ENCODE measurements at places on chromosomes 7 and 10.

DNA sequence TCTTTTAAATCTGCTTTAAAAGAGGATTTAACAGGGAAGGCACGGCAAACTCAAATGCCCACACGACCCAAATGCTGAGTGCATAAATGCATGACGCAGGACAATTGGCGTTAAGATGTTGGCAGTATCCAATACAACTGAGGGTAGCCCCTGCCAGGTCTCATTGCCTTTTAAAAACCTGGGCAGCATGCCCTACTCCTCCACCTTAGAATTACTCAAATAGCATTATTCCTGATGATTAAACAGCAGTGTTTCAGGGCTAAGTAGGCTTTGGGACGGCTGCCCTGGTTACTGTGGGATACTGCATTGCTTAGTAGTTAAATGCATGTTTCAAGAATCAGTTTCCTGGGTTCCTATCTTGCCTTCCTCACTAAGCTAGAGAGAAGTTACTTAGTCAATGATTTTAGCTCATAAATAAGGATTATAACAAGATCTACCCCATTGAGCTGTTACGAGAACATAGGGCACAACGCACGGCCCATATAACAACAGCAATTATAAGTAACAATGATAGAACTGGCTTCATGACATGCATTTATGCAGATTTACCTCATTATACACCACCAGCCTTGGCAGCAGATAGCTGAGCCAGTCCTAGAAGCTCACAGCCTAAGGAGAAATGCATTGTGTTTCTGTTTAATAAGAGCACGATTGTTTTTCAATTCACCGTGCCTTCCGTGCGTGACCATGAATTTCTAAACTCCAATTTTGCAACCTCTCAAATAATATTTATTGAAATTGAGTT, 7.9 kb downstream of the TUBAL3 start:
- DNase-seq, result no peak

- DNase-seq, result no peak
Measured at GRCh38 chr7:116365797-116366196, 133.7 kb upstream of the CAV2 start.

GRCh38 chr10:78821052-78821451, 247.7 kb upstream of the ZMIZ1 start:
- DNase-seq, result no peak

GRCh38 chr7:72476608-72477305, 64.6 kb upstream of the CALN1 start:
- no peak for DNase-seq

DNA sequence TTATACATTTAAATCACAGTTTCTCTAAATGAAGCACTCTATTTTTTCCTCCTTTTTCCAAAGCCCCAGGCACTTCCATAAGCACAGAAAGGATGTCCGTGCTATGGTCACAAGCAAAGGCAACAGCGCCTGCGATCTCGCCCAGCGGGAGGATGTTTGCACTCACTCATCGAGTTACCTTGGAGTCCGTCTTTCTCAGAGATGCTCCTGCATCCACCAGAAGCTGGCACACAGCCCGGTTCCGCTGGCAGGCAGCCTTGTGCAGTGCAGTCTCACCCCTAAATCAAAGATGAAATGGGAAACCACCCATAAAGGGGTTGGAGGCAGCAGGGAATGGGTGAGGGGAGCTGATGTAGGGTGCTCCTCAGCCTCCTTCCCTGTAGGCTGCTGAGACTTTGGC, 51.9 kb upstream of the PTN start:
- no peak for DNase-seq

DNA sequence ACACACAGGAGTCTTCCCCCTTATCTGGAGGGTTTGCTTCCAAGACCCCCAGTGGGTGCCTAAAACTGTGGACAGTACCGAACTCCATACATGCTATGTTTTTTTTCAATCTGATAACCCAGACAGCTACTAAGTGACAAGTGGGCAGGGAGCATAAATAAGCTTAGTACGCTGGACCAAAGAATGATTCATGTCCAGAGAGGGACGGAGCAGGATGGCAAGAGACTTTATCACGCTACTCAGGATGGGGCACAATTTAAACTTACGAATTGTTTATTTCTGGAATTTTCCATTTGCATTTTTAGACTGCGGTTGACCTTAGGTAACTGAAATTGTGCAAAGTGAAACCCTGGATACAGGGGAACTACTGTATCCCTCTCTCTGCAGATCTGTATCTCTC, 410.0 kb upstream of the MKI67 start:
- no peak for DNase-seq

GRCh38 chr10:114304571-114305421, 65.7 kb downstream of the VWA2 start:
- peak; percentile 71 for DNase-seq

GRCh38 chr7:118152149-118152548, 31.8 kb upstream of the LSM8 start:
- DNase-seq, result no peak

DNA sequence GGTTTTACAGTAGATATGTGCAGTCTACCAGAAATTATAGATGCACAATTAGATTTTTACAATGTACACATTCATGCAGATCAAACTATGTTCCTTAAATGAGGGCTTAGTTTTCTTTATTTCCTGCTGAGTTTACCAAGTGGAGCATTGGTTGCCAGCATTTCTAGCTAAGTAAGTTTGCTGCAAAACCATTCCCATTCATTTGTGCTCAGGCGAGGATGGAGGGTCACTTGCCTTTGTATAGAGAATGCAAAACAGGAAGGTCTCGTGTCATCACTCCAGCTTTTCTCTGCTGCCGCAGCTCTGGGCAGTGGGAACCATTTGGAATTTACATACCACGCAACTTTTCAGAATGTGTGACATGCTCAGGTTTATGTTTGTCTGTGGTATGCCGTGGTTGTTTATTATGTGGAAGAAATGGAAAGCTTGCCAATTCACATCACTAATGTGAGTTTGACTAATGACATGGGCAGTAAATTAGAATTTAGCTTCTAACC, 198.6 kb downstream of the TRIL start:
- DNase-seq, result no peak

DNA sequence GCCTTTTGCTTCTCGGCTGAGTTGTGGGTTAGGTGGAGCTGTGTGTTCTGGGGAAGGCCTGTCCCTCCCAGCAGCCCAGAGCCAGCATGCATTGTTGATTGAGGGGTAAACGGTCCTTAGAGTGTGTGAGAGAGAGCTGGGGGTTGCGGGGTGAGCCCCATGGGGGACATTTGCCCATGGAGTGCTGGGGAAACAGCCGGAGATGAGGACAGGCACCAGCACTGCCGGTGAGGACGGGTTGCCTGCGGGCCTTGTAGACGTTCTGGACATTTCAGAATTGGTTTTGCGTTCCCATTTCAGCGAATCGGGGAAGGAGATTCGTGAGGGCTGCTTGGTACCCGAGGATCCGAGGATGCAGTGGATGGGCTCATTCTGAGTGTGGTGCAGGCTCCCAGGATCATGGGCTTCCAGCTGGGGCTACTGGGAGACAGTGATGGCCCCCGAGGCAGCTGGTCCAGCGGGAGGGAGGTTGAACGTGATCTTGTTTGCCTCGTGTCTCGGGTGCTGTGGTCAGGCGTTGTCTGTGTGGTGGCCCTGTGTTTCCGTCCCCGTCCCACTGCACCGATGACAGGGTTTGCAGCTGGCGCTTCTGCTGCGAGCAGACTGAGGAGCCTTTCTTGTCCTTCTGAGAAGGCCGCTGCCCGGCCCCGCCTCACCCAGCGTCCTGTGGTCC, 113.9 kb downstream of the CYTH3 start:
- DNase-seq, result no peak

GRCh38 chr7:155357573-155358041, 59.9 kb downstream of the INSIG1 start:
- DNase-seq, result no peak

- no peak for DNase-seq
Measured at GRCh38 chr7:92631850-92632487, 41.8 kb upstream of the FAM133B start.

- DNase-seq, result no peak
Measured at GRCh38 chr10:84407388-84408049, 79.1 kb downstream of the CCSER2 start.

GRCh38 chr10:43682956-43683355, 34.3 kb upstream of the ZNF32 start:
- no peak for DNase-seq

DNA sequence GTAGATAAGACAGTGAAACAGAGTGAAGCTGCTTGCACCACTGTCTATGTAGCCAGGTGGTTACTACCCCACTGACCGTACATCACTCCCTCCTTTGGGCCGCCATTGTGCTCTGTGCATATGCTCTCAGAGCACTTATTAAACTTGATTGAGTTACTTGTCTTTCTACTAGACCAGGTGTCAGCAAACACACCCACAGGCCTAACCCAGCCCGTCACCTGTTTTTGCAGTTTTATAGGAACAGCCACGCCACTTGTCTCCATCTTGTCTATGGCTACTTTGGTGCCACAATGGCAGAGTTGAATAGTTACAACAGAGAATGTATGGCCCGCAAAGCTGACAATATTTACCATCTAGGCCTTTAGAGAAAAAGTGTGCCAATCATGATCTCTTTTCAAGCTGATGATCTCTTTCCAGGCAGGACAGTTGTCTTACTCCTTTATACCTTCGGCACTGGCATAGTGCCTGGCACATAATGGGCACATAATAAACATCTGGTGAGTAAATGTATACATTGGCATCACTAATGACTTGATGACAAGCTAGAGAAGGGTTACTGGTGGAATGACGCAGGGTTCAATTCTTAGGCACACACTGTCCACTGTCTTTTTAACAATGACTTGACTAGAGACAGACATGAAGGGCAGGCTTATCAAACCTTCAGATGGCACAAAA, 36.7 kb downstream of the SORBS1 start:
- no peak for DNase-seq

- peak; percentile 20 for DNase-seq
Measured at GRCh38 chr10:113960617-113961181, 83.0 kb upstream of the ADRB1 start.

GRCh38 chr10:99681553-99681952, 22.2 kb downstream of the ENTPD7 start:
- no peak for DNase-seq

- DNase-seq, result no peak
Measured at GRCh38 chr7:37310327-37311080, 138.2 kb downstream of the ELMO1 start.

Data from activated CD4-positive, alpha-beta T cell treated with anti-CD3 and anti-CD28 coated beads for 48 hours (primary cell).